ENCODE measurements at places on chromosomes 7 and 10. TPM values are rescaled to one million over a fixed set of nuclear protein-coding genes. Genes with fewer than 3 reads are reported as not detected.
A peak's percentile ranks its signal among the peaks of the same experiment; 100 is the strongest.

TUBAL3 gene
- 0.26 TPM for polyA plus RNA-seq

DNA sequence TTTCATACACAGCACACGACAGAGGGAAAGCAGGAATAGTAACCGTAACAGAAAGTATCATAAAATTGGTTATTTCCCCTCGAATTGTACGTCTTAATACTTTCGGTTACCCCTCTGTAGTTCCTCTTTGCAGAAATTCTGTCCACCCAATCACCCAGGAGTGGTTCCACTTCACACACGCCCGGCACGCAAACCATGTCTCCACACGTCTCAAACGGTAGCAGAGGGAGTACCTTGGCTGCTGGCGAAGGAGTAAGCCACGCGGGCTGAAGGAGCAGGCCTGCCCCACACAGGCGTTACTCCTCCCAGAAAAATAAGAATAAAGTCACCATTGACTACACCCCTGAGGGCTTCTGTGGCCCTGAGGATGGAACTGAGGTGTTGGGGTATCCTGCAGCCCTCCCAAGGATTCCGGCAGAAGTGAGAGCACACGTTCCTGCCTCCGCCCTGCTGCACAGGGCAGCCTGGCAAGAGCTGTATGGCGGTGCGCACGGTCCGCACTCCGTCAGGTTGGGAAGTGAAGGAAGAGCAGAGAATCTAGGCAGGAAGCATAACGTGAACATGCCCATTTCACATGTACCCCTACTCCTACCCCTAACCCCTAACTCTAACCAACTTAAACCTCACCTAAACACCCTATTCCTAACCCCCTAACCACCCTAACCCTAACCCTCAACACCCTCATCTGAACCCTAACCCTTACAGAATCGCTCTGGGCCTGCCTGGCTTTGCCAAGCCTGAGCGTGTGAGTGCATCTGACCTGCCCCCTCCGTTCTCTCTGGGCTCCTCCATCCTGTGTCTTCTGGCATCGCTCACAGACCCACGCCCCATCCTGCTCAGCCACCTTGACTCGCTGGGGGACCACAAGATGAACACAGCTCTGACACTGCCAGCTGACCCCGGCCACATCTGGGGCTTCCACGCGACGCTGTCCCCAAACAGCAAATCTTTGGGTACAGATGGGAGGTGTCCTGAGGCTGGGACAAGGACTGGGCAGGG is 18.2 kb downstream of the GPR146 start:
- no peak for DNase-seq

MYO1G gene
- polyA plus RNA-seq: 2.4 TPM

DNA sequence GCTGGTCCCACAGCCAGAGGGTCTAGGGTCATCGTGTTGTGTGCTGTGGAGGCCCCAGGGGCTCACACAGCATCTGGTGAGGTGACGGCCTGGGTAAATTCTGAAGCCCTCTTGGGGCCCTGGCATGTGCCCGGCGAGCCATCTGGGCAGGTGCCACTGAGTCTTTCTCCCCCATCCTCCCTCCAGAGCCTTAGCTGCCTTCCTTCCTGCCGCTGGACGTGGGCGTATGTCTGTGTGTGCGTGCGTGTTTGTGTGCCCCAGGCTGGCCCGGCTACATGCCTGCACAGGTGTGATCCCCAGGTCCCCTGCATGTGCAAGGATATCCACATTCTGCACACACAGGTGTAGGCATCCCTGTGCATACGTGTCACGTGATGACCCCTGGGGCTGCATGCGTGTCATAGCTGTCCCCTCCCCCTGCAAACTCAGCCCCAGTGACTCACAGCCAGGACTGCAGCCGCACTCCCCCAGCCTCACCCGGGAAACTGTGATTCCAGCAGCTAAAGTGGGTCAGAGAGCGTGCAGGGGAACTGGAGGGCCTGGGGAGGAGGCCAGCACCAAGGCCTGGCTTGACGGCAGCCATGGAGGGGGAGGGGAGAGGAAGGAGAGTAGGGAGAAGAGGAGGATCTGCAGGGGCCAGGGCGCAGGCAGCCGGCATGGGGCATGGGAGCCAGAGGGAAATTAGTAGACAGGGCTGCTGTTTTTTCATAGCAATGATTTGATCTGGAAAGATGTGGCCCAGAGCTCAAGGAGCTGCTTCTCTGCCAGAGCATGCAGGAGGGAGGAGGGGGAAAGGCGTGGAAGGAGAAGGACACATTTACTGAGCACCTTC is 46.4 kb downstream of the ELFN1 start:
- DNase-seq: peak; percentile 44

BHLHA15 gene
- polyA plus RNA-seq: 2.3 TPM

GRCh38 chr7:154857728-154858681 is 144.9 kb downstream of the PAXIP1 start:
- DNase-seq: no peak

SCIN gene
- polyA plus RNA-seq: not detected

ADRA2A gene
- polyA plus RNA-seq: not detected
